WERI-Rb-1 (cell line): ENCODE measurements at places on chromosomes 3 and 15.

- DNase-seq, result no peak
Measured at GRCh38 chr15:92375057-92375456, 18.6 kb upstream of the ST8SIA2 start.

DNA sequence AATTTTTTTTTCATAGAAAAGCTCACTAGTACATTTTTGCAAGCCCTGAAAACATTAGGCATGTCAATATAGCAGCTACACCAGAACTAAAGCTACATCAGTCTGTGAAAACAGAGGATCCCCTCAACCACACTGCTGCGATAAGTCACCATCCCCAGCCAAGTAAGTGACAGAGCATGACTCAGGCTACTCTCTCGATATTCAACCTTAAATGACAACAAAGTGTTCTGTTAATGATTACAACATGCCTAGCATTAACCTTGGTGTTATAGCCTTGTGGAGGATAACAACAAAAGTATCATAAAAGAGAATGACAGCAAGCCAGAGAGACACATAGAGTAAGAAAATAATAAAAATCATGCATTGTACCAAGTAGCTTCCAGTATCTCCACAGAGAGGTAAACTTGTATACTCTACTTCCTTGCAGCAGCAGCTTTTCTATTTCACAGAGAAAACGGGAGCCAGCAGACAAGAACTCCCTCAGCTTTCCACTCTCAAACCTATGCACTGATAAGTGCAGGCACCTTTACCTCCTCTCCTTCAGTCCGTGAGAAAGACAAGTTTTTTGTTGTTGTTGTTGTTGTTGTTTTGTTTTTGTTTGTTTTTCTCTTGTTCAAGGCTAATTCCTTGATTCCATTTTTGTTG, 76.6 kb downstream of the GBE1 start:
- no peak for DNase-seq

DNA sequence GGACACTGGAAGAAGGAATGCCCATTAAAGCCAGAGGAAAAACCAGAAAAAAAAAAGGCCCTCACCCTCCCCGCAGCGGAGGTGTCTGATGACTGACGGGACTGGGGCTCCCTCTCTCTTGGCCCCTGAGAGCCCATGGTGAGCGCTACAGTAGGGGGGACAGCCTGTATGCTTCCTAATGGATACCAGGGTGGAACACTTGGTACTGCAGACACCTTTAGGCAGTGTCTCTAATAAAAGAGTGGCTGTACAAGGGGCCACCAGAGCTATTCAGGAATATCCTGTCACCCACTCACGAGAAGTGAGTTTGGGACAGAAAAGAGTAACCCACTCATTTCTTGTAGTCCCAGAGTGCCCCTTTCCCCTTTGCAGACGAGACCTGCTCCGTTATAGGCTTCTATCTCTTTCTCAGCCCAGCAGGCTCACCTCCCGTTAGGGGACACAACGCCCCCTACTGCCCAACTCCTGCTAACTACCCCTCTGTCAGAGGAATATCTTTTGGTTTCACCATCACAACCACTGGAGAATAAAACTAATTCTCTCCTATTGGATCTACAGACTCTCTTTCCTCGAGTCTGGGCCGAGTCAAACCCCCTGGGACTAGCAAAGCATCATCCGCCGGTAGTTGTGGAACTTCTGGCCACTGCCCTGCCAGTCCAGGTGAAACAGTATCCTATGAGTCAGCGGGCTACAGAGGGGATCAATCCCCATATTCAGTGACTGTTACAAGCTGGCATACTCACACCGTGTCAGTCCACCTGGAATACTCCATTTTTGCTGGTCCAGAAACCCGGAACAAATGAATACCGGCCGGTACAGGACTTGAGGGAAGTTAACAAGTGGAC, 40.8 kb downstream of the ZBTB11 start:
- DNase-seq, result peak; percentile 80

DNA sequence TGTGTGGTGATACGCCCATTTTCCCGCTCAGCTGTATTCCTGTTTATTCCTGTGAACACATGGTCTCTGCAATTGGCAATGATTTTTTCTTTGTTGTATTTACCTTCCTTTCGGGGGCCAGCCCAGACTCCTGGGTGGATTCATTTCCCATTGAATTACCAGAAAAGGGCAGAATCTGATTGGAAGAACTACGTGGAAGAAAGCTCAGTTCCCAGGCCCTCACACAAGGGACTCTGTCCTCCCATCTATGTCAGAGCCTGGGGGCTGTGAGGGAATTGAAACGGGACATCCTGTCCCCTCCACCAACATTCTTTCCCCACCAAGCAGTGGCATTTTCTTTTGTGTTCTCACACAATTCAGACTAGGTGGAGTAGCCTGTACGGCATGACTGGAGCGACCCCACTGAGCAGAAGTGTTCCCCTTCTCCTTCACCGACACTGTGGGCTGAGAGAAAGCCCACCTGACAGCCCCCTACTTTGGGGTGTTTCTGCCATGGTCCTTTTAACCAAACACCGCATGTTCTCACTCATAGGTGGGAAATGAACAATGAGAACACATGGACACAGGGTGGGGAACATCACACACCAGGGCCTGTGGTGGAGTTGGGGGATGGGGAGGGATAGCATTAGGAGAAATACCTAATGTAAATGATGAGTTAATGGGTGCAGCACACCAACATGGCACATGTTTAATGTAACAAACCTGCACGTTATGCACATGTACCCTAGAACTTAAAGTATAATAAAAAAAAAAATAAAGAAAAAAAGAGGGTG, 32.1 kb upstream of the RFTN1 start:
- no peak for DNase-seq

- DNase-seq, result no peak
Measured at GRCh38 chr3:191282251-191283185, 46.7 kb upstream of the CCDC50 start.

- no peak for DNase-seq
Measured at GRCh38 chr3:12148183-12148940, 10.3 kb downstream of the TIMP4 start.
